Activated T-helper 1 cell treated with anti-CD3 and anti-CD28 coated beads, Interleukin-12 subunit alpha, Interleukin-12 subunit beta, Interleukin-2, Interleukin-4 antibody, amounts not matched to agents 30 ng/mL and 10 ng/mL and 1 ng/mL, durations not matched to agents 14 hours and 24 hours and 36 hours (primary cell): ENCODE measurements at places on chromosomes 6 and 20.

DNA sequence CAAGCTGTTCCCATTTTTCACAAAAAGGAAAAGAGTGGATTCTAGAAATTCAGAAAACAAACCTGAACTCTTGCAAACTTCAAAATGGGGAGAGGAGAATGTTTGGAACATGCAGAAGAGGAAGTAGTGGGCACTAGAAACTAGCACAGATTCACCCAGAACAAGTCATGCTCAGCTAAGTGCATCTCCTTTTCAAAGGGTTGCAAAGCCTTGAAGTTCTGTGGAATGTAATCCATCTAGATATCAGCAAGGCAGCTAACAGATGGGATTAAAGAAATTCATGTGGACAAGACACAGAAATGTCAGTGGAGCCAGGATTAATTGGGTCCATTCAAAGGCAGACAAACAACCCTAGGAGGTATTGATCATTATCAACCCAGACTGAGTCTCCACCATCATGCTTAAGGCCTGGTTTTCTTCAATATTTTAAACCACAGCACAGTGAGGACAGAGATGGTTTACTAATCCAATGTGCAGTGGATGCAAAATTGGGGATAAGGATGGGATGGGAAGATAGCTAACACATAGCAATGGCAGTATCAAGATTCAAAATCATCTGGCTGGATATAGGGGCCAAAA is 31.3 kb downstream of the KCNK5 start:
- no peak overlapping the region for H3K4me3 ChIP-seq
- peaks cover 2% of the 10 kb centered on the region for H3K27me3 ChIP-seq
- H3K27ac ChIP-seq: no peak overlapping the region
- peaks cover 31% of the 10 kb centered on the region for H3K36me3 ChIP-seq
- H3K4me1 ChIP-seq: peaks cover 38% of the 10 kb centered on the region
- DNase-seq: no peak

DNA sequence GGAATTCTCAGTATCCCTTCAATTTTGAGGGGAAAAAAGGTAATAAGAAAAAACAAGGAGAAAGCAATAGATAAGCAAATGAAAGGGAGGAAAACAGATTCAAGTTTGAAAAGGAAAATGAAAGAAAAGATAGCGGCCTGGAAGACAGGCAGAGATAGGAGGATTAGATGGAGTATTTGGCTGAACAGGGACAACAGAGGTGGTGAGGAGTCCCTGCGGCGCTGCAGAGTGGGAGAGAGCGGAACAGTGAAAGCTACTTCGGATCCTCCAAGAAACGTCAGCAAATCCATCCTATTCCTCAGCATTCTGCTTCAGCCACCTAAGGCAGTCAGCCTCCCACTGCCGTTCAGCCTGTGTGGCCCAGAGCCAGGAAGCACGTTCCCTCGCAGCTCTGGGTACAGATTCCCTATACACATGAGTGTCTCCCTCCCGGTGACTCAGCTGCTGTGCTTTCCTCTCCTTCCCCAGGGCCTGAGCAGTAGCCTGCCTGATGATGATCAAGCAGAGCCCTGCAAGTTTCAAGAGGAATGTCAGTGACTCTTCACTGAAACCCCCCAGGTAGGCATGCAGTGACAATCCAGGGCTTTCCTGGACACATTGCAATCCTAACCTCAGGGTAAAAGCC is 43.4 kb upstream of the CDYL start:
- DNase-seq: no peak
- peaks cover under 1% of the 10 kb centered on the region for H3K4me1 ChIP-seq
- H3K27ac ChIP-seq: no peak overlapping the region
- peaks cover 6% of the 10 kb centered on the region for H3K27me3 ChIP-seq
- no peak overlapping the region for H3K4me3 ChIP-seq

GRCh38 chr20:44138867-44139266 is 48.1 kb downstream of the JPH2 start:
- no peak overlapping the region for H3K27ac ChIP-seq
- H3K4me3 ChIP-seq: no peak overlapping the region
- no peaks in the 10 kb centered on the region for H3K36me3 ChIP-seq
- no peak for DNase-seq
- H3K27me3 ChIP-seq: peaks cover 25% of the 10 kb centered on the region

- no peak overlapping the region for H3K27ac ChIP-seq
- no peak for DNase-seq
- no peaks in the 10 kb centered on the region for H3K4me1 ChIP-seq
- no peak overlapping the region for H3K4me3 ChIP-seq
- H3K27me3 ChIP-seq: peaks cover 1% of the 10 kb centered on the region
These were observed 177.1 kb downstream of the EYA2 start for GRCh38 chr20:47071646-47072185.

DNA sequence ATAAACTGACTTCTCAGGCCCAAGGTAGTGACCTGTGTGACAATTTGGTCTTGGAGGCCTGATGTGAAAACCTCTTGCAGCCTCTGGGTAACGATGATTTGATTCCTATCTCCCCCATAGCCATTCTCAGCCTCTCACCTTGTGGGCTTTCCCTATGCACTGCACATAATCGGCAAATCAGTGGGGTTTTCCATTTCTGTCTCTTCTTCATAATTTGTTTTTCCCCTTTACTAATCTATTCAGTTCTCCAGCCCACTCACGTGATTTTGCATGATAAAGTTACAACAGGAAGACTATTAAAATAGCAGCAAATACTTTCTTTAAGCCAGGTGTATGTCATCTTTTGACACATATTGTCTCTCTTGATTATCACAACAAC is 893.7 kb downstream of the TFAP2A start:
- no peaks in the 10 kb centered on the region for H3K4me1 ChIP-seq
- no peaks in the 10 kb centered on the region for H3K27me3 ChIP-seq
- H3K4me3 ChIP-seq: no peak overlapping the region
- no peak for DNase-seq

GRCh38 chr20:20184149-20184548 is 131.8 kb downstream of the CFAP61 start:
- no peak overlapping the region for H3K4me3 ChIP-seq
- H3K27ac ChIP-seq: no peak overlapping the region
- no peak for DNase-seq
- no peaks in the 10 kb centered on the region for H3K36me3 ChIP-seq

GRCh38 chr6:96075826-96076225 is 60.1 kb downstream of the FUT9 start:
- H3K27me3 ChIP-seq: no peaks in the 10 kb centered on the region
- no peak overlapping the region for H3K4me3 ChIP-seq
- no peaks in the 10 kb centered on the region for H3K4me1 ChIP-seq
- no peak for DNase-seq
- H3K27ac ChIP-seq: no peak overlapping the region

DNA sequence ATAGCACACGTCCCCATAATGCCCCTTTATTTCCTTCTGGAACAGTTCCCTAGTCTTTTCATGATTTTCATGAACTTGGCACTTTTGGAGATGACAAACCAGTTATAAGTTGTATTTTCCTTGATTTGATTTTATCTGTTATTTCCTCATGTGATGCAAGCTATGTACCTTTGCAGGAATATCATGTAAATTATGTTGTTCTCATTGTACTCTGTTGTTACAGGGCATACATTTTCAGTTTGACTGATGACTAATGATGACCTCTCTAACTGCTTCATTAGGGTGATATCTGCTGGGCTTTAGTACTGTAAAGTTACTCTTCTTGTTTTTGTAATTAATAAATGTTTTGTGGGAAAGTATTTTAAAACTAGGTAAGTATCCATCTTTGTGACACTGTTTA is 147.3 kb downstream of the ZFAND3 start:
- H3K4me3 ChIP-seq: no peak overlapping the region
- DNase-seq: no peak
- H3K27me3 ChIP-seq: no peaks in the 10 kb centered on the region
- peaks cover 33% of the 10 kb centered on the region for H3K4me1 ChIP-seq

GRCh38 chr20:57821935-57822334 is 112.1 kb upstream of the PMEPA1 start:
- no peak for DNase-seq
- H3K27me3 ChIP-seq: peaks cover 8% of the 10 kb centered on the region
- H3K36me3 ChIP-seq: no peaks in the 10 kb centered on the region
- no peaks in the 10 kb centered on the region for H3K4me1 ChIP-seq
- no peak overlapping the region for H3K27ac ChIP-seq

- H3K4me3 ChIP-seq: no peak overlapping the region
- H3K27ac ChIP-seq: no peak overlapping the region
- no peaks in the 10 kb centered on the region for H3K36me3 ChIP-seq
- no peak for DNase-seq
- peaks cover 30% of the 10 kb centered on the region for H3K27me3 ChIP-seq
These were observed 42.3 kb downstream of the SLC35D3 start for GRCh38 chr6:136964398-136964797.

DNA sequence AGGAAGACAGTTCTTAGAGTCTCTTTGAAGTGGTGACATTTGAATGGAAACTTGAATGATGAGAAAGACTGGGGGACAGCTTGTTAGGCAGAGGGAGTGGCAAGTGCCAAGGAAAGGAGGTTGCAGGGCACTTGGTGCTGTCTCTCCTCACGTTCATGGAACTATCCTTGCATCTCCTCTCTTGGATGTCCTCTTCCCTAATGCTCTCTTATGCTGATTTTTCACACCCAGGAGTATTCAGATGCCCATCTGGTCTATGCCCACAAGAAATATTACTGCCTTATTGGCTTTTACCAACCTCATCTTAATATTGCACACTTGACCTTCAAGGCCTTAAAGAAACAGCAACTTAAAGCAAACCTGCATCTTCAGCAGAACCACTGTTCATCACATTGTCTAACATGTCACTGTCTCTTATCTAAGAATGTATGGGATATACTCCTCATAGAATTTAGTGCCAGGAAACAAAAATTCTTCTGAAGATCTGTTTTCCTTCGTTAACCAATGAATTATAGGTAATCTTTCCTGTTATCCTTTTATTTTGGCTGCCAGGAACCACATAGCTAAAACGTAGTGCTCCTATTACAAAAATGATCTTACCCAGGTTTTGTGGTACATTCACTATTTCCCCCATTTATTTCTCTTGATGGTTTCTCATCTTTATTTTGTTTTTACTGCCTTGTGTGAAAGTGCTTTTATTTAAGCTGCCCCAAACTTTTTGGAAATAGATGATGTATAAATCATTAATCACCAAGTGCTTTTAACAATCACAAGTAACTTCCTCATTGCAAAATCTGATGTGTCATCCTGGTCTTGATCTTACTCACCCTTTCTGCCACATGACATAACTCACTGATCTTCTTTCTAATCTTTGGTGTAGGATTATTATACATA is 12.8 kb downstream of the RGS17 start:
- peaks cover 5% of the 10 kb centered on the region for H3K27me3 ChIP-seq
- H3K4me1 ChIP-seq: no peaks in the 10 kb centered on the region
- H3K36me3 ChIP-seq: no peaks in the 10 kb centered on the region
- no peak overlapping the region for H3K4me3 ChIP-seq
- DNase-seq: no peak

DNA sequence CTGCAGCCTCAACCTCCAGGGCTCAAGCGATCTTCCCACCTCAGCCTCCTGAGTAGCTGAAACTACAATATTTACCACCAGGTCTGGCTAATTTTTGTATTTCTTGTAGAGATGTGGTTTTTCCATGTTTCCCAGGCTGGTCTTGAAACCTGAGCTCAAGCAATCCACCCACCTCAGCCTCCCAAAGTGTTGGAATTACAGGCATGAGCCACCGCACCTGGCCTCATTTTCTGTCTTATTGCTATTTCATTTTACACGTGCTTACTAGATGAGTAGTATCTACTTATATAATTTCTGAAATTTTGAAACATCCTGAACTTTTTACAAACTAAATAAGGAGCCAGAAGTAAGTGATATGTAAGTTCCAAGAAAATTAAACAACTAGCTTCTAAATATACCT is 34.6 kb downstream of the CLIC5 start:
- H3K36me3 ChIP-seq: no peaks in the 10 kb centered on the region
- no peaks in the 10 kb centered on the region for H3K4me1 ChIP-seq
- DNase-seq: no peak
- no peak overlapping the region for H3K4me3 ChIP-seq
- H3K27ac ChIP-seq: no peak overlapping the region

GRCh38 chr6:95325916-95326315 is 251.4 kb upstream of the MANEA start:
- no peak overlapping the region for H3K4me3 ChIP-seq
- no peaks in the 10 kb centered on the region for H3K27me3 ChIP-seq
- no peak overlapping the region for H3K27ac ChIP-seq
- DNase-seq: no peak
- no peaks in the 10 kb centered on the region for H3K36me3 ChIP-seq

DNA sequence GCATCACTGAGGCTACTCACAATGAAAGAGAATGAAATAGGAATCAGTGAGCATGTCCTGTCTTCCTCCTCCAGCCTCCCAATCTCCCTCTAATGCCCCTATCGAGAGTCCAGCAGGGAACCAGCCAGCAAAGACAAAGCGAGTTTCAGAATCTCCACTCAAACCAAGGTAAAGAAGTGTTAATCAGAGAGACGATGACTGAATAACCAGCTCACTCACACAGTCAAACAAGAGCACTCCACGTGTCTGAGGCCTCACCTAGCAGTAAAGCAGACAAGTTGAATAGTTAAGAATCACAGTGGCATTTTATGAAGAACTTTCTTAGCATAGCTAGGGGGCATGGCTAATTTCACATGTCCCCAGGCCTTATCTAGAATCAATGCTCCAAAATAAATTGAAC is 3.3 kb upstream of the TREM1 start:
- H3K4me1 ChIP-seq: peaks cover 9% of the 10 kb centered on the region
- no peak overlapping the region for H3K27ac ChIP-seq
- peaks cover 4% of the 10 kb centered on the region for H3K36me3 ChIP-seq
- DNase-seq: no peak
- no peak overlapping the region for H3K4me3 ChIP-seq
- peaks cover 14% of the 10 kb centered on the region for H3K27me3 ChIP-seq

- H3K36me3 ChIP-seq: peaks cover 2% of the 10 kb centered on the region
- no peaks in the 10 kb centered on the region for H3K4me1 ChIP-seq
- peaks cover 29% of the 10 kb centered on the region for H3K27me3 ChIP-seq
These were observed 12.0 kb upstream of the GRM4 start for GRCh38 chr6:34157851-34158250.

DNA sequence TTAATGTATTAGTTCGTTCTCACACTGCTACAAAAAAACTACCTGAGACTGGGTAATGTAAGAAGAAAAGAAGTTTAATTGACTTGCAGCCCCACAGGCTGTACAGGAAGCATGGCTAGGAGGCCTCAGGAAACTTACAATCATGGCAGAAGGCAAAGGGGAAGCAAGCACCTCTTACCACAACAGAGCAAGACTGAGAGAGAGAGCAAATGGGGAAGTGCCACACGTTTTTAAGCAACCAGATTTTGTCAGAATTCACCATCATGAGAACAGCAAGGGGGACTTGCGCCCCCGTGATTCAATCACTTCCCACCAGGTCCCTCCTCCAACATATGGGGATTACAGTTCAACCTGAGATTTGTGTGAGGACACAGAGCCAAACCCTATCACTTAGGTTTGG is 70.8 kb upstream of the SRSF6 start:
- H3K36me3 ChIP-seq: no peaks in the 10 kb centered on the region
- H3K4me3 ChIP-seq: no peak overlapping the region
- no peaks in the 10 kb centered on the region for H3K4me1 ChIP-seq
- no peak for DNase-seq
- H3K27ac ChIP-seq: no peak overlapping the region
